ENCODE measurements at places on chromosomes 1 and 21.

- no peak for DNase-seq
These were observed 18.8 kb upstream of the ARHGEF16 start for GRCh38 chr1:3435666-3436065.

DNA sequence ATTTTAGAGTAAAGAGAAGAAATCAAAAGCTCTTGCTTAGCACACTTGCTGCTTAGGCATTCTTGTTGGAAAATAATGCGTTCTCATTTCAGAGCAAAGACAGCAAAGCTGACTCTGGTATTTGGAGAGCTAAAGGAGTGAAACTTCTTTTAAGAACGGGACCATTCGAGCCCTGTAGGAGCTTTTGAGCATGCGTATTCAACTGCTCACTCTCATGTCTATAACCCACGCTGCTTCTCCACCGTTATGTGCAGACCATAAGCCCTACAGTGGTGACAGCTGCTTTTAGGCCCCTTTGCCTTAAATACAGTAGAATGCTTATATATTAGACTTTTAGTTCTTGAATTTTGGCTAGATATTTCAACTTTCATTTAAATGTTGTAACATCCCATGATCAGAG, 214.2 kb upstream of the CACYBP start:
- no peak for DNase-seq

DNA sequence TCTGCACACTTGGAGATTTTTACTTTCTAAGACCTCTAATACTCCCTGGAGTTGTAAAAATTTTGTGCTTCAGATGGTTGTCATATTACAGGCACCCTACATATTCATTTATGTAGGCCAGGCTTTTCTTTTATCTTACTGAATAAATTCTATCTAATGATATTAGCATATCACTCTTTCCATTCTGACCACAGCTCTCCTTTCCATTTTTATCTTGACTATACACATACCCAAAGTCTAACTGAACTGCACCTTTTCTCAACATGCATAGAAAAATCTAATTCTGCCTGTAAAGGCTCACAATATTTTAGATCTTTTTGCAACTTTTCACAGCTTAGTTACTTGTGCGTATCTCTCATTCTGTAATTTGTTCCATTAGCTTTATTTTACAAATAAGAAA, 52.7 kb upstream of the TSHB start:
- no peak for DNase-seq

DNA sequence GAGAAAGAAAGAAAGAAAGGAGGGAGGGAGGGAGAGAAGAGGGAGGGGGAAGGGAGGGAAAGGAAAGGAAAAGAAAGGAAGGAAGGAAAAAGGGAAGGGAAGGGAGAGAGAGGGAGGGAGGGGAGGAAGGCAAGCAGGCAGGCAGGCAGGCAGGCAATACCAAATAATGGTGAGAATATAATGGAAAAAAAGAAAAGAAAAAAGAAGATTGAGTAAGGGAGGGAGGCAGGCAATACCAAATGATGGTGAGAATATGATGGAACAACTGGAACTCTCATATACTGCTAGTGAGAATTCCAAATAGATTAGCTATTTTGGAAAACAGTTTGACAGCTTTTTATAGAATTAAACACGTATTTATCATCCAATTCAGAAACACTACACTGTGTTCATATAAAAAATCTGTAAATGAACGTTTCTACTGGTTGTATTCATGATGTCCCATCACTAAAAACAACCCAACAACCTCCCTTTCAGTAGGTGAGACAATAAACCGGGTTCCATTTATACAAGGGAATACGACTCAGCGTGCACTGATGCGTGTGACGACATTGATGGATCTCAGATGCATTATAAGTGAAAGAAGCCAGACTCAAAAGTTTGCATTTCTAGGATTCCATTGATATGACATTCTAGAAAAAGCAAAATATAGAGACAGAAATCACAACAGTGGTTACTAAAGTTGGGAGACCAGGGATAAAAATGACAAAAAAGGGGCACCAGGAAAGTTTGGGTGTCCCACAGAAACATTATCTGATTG, 226.4 kb downstream of the DSCAM start:
- no peak for DNase-seq

GRCh38 chr1:160653620-160654016, 6.8 kb upstream of the SLAMF1 start:
- DNase-seq: no peak

DNA sequence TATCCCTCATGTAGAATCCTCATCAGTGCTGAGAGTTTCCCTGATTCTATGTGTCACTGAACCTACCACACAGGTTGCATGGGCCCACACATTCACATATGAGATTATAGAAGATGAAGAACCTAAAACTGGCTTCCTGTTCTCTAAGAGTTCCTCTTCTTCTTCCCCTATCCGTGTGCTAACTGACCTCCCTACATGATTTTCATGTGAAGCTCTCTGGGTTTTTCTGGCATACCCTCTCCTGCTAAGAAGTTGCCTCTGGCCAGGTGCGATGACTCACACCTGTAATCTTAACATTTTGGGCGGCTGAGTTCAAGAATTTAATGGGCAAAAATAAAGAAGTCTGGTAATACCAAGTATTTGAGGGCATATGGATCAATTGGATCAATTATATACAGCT, 5.5 kb upstream of the CD244 start:
- no peak for DNase-seq

GRCh38 chr1:54229281-54229891, 29.4 kb downstream of the MRPL37 start:
- no peak for DNase-seq

DNA sequence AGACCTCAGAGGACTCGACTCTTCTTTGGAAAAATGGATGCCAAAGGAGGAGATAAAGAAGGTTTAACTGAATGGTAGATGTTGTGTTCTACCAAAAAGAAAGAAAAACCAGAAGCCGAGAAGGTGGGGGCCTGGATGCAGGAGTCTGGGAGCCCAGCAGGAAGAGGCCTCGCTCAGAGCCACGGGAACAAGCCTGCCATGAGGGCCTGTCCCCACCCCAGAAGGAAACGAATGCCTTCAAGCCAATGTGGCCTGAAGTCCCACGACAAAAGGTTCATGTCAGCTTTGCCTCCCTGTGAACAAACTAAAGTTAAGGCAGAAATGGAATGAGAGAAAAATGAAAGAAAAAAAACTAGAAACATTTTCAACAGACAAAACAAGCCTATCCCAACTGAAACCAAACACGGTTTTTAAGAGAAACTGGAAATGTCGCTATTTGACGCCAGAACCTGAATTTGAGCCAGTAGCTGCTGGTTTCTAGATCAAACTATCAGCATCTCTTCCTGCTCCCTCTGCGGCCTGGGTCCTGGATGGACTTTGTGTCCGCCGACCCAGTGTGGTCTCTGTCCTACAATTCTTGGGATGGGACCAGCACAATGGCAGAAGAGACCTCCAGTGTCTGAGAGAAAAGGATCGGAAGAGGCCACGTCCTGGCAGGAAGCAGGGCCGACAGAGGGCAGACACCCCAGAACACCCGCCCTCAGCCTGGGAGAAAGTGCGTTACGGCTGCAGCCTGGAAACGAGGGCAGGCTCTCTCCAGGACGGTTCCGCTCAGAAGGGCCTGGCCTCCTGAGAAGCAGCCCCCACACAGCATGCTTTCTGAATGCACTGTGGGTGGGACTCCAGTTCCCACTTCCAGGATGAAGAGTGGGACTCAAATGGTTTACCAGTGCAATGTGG, 35.2 kb downstream of the SLC45A1 start:
- no peak for DNase-seq

Measured in bone marrow (tissue), 2 donors.